ENCODE measurements at places on chromosomes 12 and 14.

- DNase-seq: no peak
Measured at GRCh38 chr12:85155791-85156190, 119.6 kb downstream of the LRRIQ1 start.

- DNase-seq: peak; percentile 65
Measured at GRCh38 chr14:61493239-61493638, 171.9 kb downstream of the PRKCH start.

GRCh38 chr14:31966896-31967668 is 110.0 kb upstream of the ARHGAP5 start:
- DNase-seq: no peak

DNA sequence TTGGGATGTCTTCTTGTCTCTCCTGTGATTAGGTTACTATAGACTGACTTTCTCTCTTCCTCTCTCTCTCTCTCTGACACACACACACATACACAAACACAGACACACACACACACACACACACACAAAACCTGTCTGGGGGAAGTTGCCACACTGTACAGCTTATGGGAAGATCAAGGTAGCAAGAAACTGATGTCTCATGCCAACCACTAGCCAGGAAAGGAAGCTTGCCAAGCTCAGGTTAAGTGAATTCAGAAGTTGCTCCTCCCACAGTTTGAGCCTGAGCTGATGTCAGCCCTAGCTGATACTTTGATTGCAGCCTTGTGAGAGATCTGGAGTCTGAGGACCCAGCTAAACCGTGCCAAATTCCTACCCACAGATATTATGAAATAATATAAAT is 67.1 kb downstream of the PPFIA2 start:
- DNase-seq: no peak

DNA sequence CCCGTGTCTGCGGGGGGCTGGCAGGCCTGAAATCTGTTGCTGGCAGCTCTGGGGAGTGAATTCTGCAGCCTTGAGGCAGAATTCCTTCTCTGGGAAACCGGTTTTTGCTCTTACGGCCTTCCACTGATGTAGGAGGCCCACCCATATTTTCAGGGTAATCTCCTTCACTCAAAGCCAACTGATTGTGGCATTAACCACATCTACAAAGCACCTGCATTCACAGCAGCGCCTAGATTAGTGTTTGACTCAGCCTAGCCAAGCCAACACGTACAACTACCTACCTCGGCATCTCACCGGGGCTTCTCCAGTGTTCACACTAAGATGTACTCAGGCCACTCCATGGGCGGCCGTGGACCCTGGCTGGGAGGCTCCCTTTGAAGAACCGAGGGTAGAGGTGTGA is 15.8 kb downstream of the C12orf43 start:
- no peak for DNase-seq

DNA sequence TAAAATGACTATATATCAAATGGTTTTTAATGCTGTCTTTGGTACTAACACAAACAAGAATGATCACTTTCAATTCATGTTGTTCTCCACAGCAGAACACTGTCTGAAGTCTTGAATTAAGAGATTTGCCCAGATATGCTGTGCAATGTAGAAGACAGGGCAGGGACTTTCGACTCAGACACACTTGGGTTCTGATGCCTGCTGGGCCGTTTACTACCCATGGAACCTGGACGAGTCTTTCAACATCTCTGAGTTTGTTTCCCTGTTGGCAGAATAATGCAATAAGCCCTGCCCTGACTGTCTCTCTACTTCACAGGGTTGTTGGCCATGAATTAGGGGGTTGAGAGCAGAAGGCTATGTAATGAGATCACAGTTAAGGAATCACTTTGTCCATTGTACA is 162.6 kb upstream of the TMPO start:
- no peak for DNase-seq

- no peak for DNase-seq
Measured at GRCh38 chr12:25186038-25186787, 8.7 kb downstream of the DNAI7 start.

GRCh38 chr12:122087431-122088178 is 9.0 kb downstream of the MLXIP start:
- no peak for DNase-seq

- DNase-seq: no peak
Measured at GRCh38 chr14:48703728-48704467, 882.3 kb downstream of the RPS29 start.

- no peak for DNase-seq
Measured at GRCh38 chr12:59579631-59580030, 16.2 kb upstream of the SLC16A7 start.

GRCh38 chr12:53804429-53804828 is 52.6 kb upstream of the CISTR start:
- no peak for DNase-seq

DNA sequence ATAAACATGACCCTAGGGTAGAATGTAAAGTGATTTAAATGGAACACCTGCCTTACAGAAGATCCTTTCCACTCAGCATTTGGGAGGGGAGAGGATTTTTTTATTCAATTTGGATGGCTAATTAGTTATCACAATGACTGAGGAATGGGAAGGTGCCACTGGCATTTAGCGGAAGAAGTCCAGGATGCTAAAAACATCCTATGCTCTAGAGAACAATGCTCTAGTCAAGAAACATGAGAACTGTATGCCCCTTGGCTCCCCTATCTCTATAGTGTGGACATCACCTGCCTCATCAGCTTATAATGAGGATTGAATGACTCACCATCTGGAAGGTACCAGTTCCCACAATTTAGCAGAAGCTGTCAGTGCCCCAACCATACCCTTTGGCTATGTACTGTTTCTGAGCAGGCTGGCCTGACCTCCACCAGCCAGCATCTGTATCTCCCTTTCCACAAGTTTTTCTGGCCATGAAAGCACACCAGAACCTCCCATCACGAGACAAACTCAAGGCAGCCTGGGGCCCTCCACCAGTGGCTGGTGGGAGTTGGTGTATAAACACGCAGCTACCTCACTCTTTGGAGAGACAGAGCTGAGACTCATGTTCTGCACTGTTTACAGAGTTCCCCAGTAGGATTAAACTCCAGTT is 109.7 kb upstream of the VASH1 start:
- no peak for DNase-seq

DNA sequence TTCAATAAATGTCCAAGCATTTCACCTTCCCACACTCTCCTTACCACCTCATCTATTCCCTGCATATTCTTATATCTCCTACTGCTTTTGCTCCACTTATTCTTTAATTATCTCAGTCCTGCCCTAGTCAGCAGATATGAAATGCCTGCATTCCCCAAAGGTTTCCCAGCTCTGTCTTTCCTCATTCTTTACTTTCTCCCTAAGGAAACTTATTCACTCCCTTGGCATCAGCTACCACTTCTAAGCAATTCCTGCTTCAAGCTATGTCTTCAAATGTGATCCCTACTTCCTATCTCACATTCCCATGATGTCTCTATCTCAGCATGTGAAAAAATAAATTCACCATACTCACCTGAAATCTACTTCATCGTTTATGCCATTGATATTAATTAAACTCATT is 111.8 kb downstream of the CAPZA3 start:
- DNase-seq: no peak

DNA sequence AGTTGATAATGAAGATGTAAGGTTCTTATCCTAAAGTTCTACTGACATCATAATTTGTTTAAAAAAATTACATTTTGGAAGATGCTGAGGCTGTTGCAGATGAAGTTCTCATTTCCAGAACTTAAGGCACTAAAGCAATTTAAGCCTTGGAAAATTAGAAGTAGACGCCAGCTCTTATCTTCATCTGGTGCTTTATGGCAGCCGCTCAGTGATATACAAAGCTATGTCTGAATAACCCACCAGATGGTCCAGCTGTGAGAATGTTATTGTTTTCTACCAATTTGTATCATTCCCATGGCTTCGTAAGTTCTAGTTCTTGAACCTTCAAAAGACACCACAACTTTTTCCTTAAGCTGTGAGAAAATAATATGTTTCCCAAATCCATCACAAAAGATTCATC is 212.1 kb upstream of the ARID2 start:
- no peak for DNase-seq

- no peak for DNase-seq
Measured at GRCh38 chr12:121613462-121613861, 12.9 kb upstream of the ORAI1 start.

DNA sequence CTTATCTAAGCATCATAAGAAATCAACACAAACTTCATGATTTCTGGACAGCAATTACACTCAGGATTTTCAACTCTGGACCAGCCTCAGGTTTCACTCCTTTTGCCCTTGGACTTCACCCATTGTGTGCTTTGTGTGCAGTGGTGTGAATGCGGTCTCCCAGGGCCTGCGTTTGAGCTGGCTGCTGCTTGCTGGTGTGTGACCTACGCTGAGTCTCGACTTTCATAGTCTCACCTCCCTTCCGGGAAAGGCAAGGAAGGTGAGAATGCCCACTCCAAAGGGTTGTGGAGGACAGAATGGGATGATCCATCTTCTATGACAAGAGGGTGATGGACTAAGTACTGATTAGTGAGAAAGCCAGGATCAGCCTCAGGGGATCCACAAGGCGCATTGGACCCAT is 228.8 kb downstream of the C12orf75 start:
- no peak for DNase-seq

- DNase-seq: no peak
Measured at GRCh38 chr12:65965358-65965757, 141.1 kb downstream of the HMGA2 start.

DNA sequence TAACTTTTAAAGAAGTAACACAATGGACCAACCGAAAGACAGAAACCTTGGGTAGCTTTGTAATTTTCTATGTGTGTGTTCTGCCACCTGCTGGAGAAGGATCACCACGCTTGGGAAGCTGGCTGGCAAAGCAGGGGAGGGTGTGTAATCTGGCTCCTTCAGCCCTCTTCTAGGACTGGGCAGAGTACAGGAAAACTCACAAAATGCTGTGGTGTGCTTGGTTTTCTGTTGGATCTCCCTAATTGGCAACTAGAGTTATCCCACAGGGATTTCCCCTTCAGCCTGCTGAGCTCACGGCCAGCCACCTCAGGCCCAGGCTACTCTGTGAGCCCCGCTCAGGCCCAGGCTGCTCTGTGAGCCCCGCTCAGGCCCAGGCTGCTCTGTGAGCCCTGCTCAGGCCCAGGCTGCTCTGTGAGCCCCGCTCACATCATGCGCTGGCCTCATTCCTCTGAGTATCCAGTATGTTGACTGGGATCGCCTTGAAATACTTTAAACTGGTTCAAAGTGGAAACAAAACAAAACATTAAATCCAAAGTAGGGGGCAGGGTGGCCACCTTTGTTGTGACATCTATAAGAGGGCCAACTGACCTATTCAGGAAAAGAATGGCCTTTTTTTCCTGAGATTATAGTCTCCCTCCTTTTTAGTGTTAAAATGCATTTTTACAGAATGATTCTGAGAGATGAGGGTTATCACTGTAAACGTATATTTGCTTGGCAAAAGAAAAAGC is 52.0 kb upstream of the RNU6-8 start:
- peak; percentile 82 for DNase-seq

GRCh38 chr12:3752096-3752709 is 706 bp downstream of the CRACR2A start:
- peak; percentile 52 for DNase-seq

GRCh38 chr14:88856786-88857366 is 32.4 kb downstream of the TTC8 start:
- DNase-seq: no peak

- no peak for DNase-seq
Measured at GRCh38 chr14:24408764-24409163, 10.0 kb downstream of the NYNRIN start.

GRCh38 chr12:108320507-108321293 is 18.4 kb downstream of the CMKLR1 start:
- no peak for DNase-seq

DNA sequence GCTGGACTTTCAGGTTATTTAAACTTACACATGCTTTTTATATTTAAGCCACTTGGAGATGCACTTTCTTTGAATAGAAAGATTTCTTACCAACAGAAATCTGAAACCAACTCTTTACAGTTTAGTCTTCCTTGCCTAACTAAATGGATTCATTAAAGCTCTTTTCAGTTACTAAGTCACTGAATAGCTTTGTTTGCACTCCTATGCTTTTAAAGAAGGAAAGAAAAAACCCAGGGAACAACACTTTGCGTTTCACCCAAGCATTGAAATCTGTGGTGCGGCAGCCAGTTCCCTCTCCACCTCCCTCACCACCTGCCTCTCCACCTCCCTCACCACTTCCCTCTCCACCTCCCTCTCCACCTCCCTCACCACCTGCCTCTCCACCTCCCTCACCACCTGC is 70.3 kb downstream of the RIMBP2 start:
- DNase-seq: no peak

DNA sequence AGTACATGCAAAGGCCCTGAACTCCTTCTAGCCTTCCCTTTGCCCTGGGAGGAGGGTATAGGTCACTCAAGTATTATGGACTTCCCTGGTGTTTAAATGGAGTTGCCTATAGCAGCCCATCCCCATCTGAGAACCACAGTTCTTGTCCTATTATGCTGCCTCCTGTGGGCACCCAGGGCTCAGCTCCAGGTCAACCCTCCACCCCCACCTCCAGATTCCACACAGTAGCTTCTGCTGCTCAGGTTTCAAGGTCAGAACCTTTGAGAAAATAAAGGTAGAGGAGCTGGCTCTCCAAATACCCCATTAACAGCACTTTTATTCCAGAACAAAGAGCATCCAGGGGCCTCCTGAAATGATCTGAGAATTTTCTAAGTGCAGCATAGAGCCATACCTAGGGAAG is 57.4 kb downstream of the ACTN1 start:
- DNase-seq: no peak

DNA sequence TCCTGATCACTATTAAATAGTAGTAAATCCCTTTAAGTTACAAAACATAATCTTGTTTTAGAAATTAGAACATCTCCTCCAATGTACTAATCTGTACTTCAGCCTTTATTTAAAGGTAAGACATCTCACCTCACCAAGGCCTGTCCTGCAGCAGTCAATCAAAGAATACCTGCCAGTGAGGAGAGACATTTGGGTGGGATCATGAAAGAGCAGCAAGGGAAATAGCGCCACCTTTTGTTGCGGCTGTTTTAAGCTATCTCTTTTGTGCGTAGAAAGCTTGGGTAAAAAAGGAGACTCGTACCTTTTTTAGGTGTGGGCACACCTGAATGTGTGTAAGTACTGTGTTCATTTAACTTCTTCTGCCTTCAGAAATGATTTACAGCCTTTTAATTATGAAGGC is 117.8 kb upstream of the TMTC1 start:
- no peak for DNase-seq

DNA sequence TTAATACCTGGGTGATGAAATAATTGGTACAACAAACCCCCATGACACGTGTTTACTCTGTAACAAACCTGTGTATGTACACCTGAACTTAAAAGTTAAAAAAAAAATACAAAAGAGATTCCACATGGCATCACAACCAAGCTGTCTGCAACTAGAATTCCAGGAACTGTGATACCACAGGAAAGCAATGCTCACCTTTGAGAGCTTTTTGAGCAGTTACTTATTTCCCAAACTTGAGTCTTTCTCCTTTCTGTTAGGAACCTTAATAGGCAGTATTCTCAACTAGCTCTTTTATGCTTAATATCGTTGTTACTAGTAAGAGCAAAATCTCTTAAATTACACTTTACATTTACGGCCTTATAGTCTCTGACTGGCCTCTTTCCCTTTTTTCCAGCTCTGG is 15.2 kb downstream of the PTHLH start:
- DNase-seq: no peak

DNA sequence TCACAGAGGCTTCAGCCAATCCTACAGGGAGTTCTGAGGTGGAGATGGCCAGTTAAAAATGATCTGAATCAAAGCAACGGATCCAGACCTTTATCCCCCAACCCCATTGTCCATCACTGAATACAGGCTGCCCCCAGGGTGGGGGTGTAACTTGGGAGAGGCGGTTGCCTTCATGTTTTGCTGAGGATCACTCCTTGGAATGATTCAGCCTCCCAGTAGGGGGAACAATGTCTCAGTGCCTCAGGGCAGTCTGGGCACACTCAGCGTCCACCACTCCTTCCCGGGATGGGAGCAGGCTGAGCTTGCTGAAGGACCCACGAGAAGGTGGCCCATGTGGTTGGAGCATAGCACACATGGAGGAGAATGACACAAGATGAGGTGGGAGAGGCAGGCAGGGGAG is 60.2 kb downstream of the RFX4 start:
- no peak for DNase-seq
